ENCODE measurements at places on chromosomes 12 and 14.
A peak's percentile ranks its signal among the peaks of the same experiment; 100 is the strongest.

DNA sequence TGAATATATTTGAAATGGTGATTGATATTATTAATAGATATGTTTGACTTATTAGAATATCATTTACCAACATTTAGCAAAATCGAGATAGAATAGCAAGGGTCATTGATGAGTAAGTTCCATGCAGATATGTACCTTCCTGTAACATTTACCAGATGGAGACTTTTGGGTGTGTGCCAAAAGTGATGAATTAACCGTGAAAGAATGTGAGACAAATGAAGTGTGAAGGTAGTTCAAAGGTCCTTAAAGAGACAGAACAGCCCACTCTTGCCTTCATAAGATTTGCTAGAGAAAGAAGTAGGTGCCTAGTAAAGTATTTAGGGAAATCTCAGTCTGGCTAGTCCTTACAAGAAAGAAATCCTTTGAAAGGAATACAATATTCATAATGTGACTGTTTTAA, 45.5 kb downstream of the FGD4 start:
- DNase-seq, result peak; percentile 35

- no peak for DNase-seq
Measured at GRCh38 chr14:42671636-42672035, 1065.0 kb downstream of the LRFN5 start.

- no peak for DNase-seq
Measured at GRCh38 chr14:77046721-77047120, 18.2 kb upstream of the IRF2BPL start.

GRCh38 chr12:105933671-105934665, 204.8 kb downstream of the NUAK1 start:
- DNase-seq, result peak; percentile 7

- DNase-seq, result no peak
Measured at GRCh38 chr12:104680070-104680469, 223.3 kb downstream of the CHST11 start.

DNA sequence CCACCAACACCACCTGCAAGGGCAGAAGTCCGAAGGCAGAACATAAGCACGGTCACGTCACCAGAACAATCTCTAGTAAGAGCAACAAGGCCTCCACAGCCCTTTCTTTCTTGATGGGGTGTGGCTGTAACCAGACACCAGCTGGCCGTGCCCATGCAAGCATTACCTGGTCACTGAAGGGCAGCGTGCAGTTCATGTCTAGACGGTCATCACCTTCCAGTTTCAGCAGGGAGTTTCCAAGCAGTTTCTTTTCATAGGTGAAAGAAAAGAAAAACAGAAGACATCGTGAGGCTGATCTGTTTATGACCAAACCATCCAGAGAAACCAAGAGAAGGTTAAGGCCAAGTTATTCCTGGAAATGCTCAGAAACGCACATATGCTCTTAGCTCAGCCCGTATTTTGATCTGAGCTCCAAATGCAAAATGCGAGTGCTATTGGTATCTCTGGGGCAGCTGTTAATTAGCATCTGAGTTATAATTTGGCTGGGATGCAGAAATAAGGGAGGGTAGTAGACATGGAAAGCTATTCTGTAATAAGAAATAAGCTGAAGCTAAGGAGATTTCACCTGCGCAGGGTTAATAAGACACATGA, 42.5 kb downstream of the PRKAB1 start:
- no peak for DNase-seq

GRCh38 chr12:8050600-8051250, 15.4 kb downstream of the C3AR1 start:
- no peak for DNase-seq

DNA sequence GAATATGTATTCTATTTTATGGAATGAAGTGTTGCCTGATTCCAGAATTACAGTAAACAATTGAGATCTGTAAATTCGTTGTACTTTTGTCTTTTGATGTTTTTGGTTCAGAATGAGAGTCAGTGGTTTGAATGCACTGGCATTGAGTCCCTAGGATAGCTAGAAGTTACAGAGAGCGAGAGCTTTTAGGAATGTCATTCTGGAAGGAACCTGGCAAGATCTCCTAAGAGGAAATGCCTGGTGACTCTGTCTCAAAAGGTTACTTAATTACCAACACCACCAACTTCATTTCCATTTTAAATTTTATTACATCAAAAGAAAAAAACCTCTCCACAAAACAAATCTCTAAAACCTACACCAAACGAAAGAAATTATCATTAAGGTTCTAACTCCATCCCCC, 6.0 kb upstream of the CEBPE start:
- no peak for DNase-seq

GRCh38 chr12:130213249-130213648, 51.0 kb downstream of the FZD10 start:
- no peak for DNase-seq

DNA sequence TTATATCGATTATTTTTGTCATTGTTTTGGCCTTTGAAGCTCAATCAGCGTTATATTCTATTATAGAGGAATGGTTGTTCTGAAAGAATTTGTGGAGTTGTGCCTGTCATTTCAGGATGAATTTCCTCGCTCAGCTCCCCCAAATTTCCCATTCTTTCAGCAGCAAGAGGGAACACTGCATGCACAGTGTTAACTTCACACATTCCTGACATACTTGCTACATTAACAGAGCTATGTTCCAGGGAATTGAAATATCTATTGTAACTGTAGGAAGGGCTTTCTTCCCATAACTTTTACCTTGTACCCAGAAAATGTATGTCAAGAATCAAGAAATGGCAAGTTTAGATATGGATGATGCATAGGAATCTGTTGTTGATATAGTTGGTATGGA, 379.0 kb downstream of the LRIG3 start:
- no peak for DNase-seq

- DNase-seq, result peak; percentile 97
Measured at GRCh38 chr14:91889477-91890211, 22.3 kb upstream of the TC2N start.

DNA sequence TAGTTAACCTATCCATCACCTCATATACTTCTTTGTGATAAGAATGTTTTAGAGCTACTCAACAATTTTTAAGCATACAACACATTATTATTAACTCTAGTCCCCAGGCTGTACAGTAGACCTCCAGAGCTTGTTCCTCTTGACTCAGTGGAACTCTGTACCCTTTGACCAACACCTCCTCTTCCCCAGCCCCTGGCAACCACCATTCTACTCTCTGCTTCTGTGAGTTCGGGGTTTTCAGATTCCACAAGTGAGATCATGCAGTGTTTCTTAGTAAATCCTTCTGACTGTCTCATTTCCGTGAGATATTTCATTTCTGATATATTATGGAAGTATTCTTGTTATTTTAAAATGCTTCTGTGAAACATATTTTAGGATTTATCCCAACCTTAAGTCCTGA, 200.7 kb downstream of the PCNX1 start:
- DNase-seq, result no peak

DNA sequence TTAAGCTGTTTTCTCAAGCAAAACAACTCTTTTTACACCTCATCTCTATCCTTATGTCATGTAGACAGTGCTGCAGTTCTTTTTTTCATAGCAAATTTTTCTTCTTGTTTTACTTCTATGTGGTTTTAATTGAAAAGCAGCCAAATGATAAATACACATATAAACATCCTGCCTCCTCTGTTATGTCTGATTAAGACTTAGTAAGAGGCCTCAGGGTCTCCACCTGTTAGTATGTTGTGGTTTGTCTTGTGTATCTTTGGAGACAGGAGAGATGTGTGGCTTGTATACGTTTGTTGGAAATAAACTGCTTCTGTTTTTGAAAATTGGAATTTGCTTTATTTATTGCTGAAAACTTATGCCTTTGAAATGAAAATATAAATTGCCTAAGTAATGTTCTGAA, 32.0 kb downstream of the PEX5 start:
- no peak for DNase-seq

- no peak for DNase-seq
Measured at GRCh38 chr12:132320767-132321211, 8.6 kb downstream of the GALNT9 start.

DNA sequence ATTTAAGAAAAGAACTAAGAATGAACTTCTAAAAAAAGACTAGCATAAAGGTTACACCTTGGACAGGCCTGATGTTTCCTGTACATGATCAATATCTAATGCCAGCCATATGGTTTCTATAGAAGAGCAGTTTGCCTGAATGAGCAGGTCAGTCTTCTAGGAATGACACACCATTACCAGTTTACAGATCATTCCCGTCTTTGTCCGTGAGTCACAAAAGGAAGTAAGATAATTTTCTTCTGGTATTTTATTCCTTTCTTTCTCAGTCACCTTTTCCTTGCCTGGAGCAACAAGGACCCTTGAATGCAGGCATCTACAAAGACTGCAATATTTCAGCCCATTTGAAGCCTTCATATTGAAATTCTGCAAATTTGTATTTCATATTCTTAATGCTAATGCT, 44.6 kb upstream of the CNTN1 start:
- no peak for DNase-seq

DNA sequence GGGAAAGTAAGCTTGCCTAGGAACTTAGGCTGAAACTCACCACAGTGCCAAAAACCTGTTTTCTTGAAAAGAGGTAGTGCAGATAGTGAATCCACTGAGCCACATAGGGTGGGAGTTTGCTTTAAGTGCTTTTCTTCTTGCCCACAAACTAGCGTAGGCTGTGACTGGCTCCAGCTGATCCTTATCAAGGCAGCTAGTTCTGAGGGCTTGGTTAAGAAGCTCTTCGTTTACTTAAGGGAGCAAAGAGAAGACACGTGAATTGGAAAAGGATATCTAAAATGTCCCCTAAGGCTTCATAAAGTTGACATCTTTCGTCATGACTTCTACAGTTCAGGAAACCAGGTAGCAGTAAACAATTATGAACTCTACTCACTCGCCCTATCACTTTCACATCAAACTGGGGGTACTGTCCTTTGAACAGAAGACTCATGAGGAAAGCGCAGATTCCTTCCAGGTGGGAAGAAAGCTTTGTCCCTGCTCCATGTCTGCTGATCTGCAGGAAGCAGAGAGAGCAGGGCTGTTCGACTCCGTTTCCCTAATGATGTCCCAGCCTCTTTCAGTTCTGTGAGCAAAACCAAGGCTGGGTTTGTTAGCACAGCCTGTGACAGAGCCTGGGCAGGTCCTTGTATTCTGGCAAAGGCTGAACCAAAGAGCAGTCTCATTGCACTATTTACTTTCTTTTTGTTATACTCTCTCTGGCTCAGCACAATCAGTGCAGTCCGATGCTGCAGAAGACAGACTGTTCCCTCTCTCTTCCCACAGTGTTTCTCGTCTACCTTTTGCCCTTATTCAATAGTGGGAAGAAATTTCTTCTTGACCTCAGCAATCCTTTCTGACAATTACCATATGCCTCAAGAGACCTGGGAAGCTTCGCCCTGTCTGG, 93.5 kb upstream of the ETV6 start:
- DNase-seq, result peak; percentile 30

- peak; percentile 15 for DNase-seq
Measured at GRCh38 chr12:15001733-15002382, 29.0 kb downstream of the PDE6H start.

DNA sequence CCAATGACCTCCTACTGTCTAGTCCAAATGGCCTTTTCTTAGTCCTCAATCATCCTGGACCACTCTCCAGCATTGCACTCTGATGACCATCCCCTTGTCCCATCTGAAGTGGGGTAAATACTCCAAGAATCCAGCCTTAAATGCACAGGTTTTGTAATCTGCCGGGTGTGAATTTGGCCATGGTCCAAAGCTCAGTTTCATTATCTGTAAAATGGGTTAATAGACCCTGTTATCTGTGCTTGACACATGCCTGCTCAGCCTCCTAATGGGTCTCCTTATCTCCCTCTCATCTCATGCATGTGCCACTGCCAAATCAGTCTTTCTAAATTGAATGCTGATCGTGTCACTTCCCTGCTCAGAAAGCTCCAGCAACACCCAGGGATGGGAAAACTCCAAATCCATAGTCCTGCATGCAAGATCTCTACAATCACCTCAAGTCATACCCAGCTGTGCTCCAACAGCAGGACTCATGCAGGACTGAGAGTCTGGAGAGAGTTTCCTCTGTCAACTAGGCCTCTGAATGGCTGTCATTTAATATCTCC, 22.3 kb downstream of the LGR5 start:
- no peak for DNase-seq

DNA sequence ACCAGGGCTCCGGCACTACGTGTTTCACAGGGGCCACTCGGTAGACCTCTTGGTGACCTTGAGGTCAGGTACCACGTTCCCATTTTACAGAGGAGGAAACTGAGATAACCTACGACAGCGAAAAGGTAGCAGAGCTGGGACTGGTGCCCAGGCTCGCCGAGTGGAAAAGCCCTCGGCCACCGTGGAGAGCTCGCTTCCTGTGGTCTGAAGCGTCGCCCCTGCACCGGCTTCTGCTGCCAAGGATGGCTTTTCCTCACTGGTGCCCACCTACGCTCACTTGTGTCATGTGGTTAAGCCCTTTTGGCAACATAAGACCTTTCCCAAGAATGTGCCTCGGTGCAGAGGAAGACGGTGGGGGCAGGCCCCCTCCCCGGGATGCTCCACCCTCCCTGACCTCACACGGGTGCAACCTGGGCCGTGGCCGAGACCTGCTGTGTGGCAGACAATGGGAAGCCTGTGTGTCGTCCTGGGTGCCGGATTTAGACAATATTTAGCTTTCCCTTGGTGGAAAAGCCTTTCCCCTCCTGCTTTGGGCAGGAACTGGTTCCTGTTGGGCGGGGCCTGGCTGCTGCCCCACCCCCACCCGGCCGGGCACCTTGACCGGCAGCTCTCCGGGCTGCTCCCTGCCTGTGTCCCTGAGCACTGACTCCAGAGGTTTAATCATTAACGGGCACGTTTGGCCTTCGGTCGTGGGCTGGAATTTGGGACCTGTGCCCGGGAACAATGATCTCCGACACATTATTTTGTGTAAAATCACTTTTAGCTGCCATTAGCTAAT, 32.4 kb upstream of the PPP1R13B start:
- peak; percentile 95 for DNase-seq

DNA sequence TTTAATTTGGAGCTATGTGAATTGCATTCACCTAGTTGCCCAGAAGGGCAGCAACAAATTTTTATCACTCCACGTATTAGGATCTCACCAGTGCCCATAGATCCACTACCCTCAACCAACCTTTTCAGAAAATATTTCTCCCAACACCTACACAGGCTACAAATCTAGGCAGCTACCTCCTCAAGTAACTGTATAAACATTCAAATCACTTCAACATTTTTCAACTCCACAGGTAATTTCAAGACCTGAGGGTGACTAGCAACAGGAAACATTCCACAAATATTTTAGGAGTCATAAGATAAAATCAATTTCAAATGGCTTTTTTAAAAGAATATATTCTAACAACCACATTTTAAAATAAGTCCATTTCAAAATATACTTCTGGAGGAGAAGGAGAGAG, 12.9 kb downstream of the PHLDA1 start:
- no peak for DNase-seq

- no peak for DNase-seq
Measured at GRCh38 chr14:58368956-58369355, 26.8 kb upstream of the TOMM20L start.

GRCh38 chr14:87152693-87153092, 840.3 kb downstream of the GALC start:
- DNase-seq, result no peak

GRCh38 chr12:59580050-59580449, 15.8 kb upstream of the SLC16A7 start:
- DNase-seq, result no peak

DNA sequence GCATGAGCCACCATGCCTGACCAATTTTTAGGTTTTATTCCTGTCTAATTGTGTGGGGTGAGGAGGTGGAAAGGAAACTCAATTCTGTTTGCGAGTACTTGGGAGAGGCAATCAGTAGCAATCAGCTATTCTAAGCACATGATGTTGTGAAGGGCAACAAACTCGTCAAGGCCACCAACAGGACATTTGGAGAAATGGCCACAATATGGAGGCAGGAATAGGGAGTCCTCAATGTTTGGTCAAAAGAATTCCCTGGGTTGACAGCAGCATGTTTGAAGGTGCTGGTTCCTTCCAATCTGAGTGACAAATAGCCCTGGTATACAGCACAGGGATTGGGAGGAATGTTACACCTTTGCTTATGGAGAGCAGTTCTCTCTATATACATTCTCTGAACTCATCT, 32.7 kb upstream of the USP44 start:
- DNase-seq, result no peak
